ENCODE measurements at places on chromosomes 16 and 17.

- no peak for DNase-seq
These were observed 3.6 kb upstream of the UTS2R start for GRCh38 chr17:82367724-82368524.

DNA sequence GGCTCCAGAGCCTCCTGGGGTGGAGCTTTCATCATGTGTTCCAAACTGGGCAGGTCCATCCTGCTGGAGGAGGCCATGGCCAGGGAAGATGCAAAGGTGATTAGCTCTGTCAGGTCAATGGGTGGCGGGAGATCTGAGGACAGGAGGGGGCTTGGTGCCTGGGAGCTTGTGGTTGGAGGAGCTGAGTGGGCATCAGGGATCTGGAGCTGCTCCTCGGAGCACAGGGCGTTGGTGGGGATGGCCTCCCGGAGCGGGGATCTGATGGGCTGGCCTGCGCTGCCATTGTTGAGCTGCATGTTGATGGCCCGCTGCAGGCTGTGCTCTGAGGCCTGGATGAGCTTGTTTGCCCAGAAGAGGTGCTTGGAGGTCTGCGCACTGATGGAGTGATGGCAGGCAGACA lies 6.5 kb downstream of the SPATA32 start:
- no peak for DNase-seq

DNA sequence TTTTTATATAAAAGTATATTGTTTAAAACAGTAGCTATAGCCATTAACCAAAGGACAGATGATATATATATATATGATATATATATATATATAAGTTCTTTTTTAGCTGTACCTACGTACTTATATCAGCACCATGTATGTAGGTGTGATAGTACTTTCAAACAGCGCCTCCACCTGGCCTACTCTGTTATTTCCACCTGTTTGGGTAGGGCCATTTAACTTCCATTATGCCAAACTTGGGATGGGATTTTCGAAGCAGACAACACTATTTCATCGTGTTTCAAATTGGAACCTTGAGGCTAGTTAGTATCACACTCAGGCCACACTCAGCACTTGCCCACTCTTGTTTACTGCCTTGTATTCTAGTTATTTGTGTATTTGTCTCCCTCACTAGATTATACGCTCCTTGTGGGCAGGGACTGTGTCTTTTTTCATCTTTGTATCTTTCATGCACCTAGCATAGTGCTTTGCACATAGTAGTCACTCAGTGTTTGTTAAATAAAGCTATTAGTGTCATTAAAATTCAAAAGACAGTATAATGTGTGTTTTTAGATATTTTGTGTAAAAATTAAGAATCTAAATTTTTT lies 11.8 kb upstream of the CLTC start:
- no peak for DNase-seq

DNA sequence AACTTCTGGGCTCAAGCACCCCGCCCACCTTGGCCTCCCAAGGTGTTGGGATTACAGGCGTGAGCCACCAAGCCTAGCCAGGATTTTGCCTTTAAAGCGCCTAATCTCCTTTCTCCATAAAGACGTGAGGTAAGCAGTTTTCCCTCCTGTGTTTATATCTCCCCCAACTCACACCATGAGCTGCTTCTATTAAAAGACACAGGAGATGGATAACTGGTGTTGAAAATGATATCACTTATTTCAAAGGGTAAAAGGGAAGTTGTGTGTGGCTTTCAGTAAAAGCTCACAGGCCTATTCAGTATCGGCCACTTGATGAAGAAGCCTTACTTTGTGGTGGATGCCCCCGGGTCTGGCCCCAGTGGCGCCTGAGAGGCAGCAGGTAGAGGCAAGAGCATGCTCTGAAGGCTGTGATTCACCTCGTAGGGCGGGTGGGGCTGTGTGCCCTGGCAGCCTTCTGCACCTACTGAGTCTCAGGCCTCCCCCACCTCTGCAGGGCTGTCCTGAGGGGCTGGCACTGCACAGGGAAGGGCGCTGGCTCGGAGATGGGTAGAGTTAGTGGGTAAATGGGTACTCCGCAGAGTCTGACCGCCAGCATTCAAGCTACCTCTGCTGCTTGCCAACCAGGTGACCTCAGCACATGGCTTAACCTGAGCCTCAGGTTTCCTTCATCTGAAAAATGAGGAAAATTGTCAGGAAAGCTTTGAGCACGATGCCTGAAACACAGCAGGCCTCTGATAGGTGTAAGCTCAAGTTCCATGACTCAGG lies 146.8 kb downstream of the CLEC16A start:
- DNase-seq = peak; percentile 56

- no peak for DNase-seq
These were observed 114.8 kb downstream of the GNAO1 start for GRCh38 chr16:56305956-56306565.

GRCh38 chr17:29433541-29433940 lies 43.4 kb downstream of the TAOK1 start:
- DNase-seq = no peak

- DNase-seq = no peak
These were observed 29.0 kb downstream of the FCSK start for GRCh38 chr16:70483426-70483825.

DNA sequence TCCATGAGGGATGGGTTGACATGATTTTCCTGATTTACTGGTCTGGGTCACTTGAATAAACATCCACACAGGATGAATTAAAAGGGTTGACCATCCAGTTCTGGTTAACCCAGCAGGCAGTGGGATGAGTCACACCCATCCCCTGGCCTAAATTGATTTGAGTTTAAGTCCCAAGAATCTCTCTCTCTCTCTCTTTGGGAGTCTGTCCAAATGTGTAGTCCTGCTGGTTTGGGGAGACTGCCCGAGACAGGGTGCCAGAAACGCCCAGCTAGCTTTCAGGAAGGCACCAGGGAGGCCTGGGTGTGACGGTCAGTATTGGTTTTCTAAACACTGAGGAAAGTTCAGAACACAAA lies 38.8 kb downstream of the SCPEP1 start:
- DNase-seq = no peak

DNA sequence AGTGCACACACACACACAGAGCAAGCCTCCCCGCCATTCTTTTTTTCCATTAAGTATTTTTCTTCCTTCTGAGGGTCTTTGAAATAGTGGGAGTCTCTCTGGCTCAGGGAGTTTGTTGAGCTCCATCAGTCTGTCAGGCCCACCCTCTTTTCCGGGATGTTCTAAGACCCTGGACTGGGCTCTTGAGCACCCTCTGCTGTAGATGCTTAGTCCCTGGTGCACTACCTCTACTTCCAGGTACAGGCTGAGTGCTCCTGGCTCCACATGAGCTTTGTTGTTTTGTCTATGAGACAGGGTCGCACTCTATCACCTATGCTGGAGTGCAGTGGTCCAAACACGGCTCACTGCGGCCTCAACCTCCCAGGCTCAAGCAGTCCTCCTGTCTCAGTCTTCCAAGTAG lies 20.7 kb downstream of the LIMD2 start:
- no peak for DNase-seq
